Cerebellar nuclear complex (tissue), 1 donor: ENCODE measurements at places on chromosomes 6 and 20.

- DNase-seq = no peak
These were observed 45.2 kb downstream of the DEFB114 start for GRCh38 chr6:49918787-49919186.

- no peak for DNase-seq
These were observed 142.8 kb upstream of the B3GAT2 start for GRCh38 chr6:71099649-71100048.

- DNase-seq = no peak
These were observed 245.0 kb downstream of the TTLL2 start for GRCh38 chr6:167569879-167570278.

GRCh38 chr20:62507323-62507722, 31.5 kb upstream of the GATA5 start:
- no peak for DNase-seq

DNA sequence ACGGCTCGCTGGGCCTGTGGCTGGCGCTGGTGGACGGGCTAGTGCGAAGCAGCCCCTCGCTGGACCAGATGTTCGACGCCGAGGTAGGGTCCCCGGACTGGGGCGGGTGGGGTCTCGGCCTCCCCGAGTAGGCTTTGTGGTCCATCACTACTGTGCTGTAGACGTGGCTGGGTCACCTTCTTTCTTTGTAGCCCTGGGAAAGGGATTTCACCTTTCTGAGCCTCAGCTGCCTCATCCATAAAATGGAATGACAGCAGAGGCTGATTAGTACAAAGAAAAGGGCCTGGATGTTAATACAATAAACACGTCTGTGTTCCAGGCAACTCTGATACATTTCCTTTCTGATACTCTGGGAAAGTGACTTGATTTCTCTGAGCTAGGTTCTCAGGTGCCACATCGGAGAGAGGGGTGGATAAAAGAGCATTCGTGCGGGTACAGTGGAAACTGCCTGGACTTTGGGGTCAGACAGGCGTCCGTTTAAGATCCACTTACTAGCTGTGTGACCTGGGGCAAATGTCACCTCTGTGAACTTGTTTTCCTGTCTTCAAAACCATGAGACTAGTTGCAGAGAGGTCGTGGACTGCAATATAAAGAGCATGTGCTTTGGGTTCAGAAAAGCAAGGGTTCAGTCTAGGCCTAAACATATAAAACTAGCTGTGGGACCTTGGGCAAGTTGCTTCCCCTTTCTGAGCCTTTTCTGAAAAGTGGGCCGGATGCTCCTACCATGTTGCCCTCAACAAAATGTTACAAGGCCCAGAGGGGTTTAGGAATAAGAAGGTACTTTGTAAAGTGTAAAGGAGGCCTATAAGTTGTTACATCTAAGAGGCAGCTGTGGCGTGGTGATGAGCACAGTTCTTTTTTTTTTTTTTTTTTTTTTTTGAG, 896 bp downstream of the SYS1 start:
- DNase-seq = no peak
